ENCODE measurements at places on chromosomes 7 and 10.

DNA sequence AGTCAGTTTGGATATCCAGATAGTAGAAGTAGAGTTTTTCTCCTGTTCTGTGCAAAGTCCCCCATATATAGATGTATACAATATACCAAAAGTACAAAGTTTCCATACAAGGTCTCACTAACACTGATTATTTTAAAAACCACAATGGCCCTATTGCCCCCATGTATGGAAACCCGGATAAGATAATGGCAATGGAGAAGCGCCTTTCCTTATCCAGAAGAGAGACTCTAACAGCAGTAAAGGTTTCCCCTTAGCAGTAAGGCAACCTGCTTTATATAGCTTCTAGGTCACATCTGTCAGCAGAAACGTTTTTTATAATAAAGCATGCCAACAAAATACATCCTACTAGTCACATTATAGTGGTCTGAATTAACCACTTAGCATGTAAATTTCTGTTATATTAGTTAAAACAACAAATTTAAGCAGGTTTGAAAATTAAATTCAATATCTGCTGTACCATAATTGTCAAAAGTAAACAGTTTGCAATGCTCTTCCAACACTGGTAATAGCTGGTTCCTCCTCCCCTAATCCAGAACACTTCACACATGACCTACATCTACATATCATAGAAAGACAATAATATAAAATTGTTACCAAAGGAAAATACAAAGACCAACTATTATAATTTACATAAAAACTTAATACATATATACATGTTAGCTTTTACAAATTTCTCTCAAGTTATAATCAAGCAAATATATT lies 22.4 kb downstream of the USP6NL start:
- no peak for DNase-seq
- no peak overlapping the region for H3K27ac ChIP-seq
- no peaks in the 10 kb centered on the region for H3K4me1 ChIP-seq

GRCh38 chr10:109343293-109343692 lies 580.0 kb downstream of the XPNPEP1 start:
- H3K4me1 ChIP-seq = no peaks in the 10 kb centered on the region
- H3K4me3 ChIP-seq = no peak overlapping the region
- H3K27ac ChIP-seq = no peak overlapping the region
- H3K36me3 ChIP-seq = no peaks in the 10 kb centered on the region

DNA sequence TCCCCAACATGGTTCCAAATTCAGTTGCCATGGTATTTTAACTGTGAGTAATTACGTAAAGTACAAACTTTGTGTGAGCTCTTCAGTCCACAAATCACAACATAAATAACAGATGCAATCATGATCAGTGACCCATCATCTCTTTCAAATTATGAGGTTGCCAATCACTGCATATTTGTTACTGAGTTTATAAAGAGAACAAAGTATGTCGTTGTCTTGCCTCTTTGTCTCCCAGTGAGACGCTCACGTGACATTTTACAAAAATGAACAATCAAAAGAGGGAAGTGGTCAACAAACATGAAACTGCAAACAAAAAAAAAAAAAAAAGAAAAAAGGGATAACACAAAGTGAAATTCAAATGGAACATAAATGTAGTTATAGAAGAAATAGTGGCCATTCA lies 122.7 kb upstream of the PDSS1 start:
- no peak for DNase-seq
- H3K27me3 ChIP-seq = no peaks in the 10 kb centered on the region
- no peak overlapping the region for H3K4me3 ChIP-seq
- H3K4me1 ChIP-seq = no peaks in the 10 kb centered on the region
- no peaks in the 10 kb centered on the region for H3K36me3 ChIP-seq

DNA sequence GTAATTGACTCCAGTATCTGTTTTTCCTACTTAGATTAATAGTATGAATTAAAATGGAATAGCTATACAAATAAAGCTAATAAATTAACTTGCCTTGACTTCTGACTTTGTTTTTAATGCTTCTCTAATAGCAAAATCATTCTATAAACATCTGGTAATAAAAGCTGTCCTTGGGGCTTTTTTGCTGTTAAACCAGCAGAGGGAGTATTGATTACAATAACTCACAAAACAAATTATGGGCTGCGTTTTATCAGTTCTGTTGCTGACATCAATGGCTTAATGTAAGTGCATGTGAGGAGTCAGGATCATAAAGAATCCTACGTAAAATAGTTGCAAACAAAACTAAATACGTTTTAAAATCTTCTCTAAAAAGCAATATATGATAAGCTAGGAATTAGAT lies 667.8 kb downstream of the PCDH15 start:
- no peaks in the 10 kb centered on the region for H3K27me3 ChIP-seq
- no peak for DNase-seq
- H3K27ac ChIP-seq = no peak overlapping the region

DNA sequence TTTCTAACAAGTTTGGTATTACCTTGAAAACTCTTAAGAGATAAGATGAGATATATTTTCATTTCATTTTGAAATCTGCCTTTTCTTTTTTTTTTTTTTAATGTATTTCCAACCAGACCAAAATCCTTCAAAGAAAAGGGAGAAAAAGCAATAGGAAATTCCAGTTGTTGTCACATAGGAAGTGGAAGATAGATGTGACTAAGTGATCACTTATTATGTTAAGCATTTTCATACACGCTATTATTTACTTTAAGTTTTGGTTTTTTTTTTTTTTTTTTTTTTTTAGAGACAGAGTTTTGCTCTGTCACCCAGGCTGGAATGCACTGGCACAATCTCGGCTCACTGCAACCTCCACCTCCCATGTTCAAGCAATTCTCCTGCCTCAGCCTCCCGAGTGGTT lies 197.2 kb upstream of the FRMD4A start:
- no peak for DNase-seq
- no peak overlapping the region for H3K4me3 ChIP-seq
- H3K27ac ChIP-seq = no peak overlapping the region
- no peaks in the 10 kb centered on the region for H3K27me3 ChIP-seq
- H3K4me1 ChIP-seq = no peaks in the 10 kb centered on the region

DNA sequence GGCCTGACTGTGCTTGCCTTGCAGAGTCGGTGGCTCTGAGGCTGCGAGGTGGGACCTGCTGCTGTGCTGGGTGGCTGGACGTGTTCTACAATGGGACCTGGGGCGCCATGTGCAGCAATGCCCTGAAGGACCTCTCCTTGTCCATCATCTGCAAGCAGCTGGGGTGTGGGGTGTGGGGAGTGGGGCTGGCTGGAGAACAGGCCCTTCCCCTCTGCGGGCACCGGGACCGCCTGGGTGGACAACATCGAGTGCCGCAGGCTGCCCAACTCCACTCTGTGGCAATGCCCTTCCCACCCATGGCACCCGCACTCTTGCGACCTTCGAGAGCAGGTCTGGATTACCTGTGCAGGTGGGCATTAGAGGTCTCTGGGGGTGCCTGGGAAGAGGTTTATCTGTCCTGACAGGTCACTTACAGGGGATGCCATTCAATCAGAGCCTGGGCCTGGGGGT lies 10.9 kb downstream of the SCART1 start:
- H3K4me3 ChIP-seq = no peak overlapping the region
- no peaks in the 10 kb centered on the region for H3K4me1 ChIP-seq
- H3K36me3 ChIP-seq = peaks cover 17% of the 10 kb centered on the region
- DNase-seq = no peak
- H3K27me3 ChIP-seq = no peaks in the 10 kb centered on the region

- H3K36me3 ChIP-seq = no peaks in the 10 kb centered on the region
- H3K27me3 ChIP-seq = no peaks in the 10 kb centered on the region
- no peak overlapping the region for H3K4me3 ChIP-seq
- DNase-seq = no peak
- H3K4me1 ChIP-seq = no peaks in the 10 kb centered on the region
Measured at GRCh38 chr10:126001576-126001975, 105.2 kb downstream of the FANK1 start.

DNA sequence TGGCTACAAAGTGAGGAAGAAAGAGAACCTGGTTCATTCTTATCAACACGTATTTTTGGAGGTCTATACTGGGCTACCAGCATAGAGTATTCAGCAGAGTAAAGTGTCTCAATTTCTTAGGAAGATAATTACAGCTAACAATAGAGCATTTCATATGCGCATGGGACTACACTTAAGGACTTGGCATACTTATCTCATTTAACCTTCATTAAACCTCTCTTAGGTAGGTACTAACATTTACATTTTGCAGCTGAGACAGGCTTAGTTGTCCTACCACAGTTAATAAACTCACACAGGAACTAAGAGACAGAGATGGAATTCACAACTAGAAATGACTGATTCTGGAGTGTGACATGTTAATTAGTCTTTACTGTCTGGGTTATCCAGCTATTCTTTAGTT lies 66.6 kb downstream of the NRBF2 start:
- no peak overlapping the region for H3K4me3 ChIP-seq
- no peak for DNase-seq
- peaks cover 14% of the 10 kb centered on the region for H3K4me1 ChIP-seq
- no peaks in the 10 kb centered on the region for H3K27me3 ChIP-seq
- H3K36me3 ChIP-seq = peaks cover 22% of the 10 kb centered on the region

GRCh38 chr10:24307696-24308485 lies 99.0 kb downstream of the KIAA1217 start:
- no peak for DNase-seq
- H3K27ac ChIP-seq = no peak overlapping the region
- H3K27me3 ChIP-seq = no peaks in the 10 kb centered on the region

DNA sequence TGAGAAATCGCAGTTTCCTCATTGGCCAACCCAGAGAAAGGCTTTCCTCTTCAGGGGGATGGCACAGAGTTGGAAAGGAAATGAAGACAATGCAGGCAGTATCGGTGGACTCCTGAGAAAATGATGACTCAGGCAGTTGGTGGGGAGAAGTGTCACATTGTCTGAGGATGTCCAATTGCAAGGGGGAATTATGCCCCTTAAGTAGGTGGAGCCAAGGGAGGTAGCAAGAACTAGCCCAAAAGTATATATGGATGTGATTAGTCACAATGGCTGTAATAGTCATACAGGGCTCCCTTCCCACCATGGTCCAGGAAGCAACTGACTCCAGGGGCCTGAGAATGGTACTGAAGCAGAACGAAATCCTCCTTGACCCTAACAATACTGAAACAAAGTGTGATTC lies 58.3 kb upstream of the EGFR start:
- H3K27ac ChIP-seq = no peak overlapping the region
- no peak for DNase-seq
- H3K27me3 ChIP-seq = no peaks in the 10 kb centered on the region
- H3K4me3 ChIP-seq = no peak overlapping the region
- H3K4me1 ChIP-seq = peaks cover 5% of the 10 kb centered on the region

DNA sequence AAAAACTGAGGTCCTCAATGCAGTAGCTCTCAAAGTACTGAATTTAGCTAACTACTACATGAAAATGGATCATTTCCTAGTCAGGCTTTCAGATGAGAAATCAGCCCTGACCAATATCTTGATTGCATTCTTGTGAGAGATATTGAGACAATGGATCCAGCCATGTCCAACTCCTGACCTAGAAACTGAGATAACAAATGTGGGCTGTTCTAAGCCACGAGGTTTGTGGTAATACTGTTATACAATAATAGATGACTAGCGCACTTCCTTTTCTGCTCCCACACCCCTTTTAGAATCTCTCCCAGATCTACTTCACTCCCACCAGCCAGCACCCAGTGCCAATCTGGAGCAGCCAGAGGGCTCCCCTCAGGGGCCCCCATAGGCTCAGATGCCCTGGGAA lies 209.3 kb upstream of the KMT2E start:
- DNase-seq = no peak
- no peaks in the 10 kb centered on the region for H3K36me3 ChIP-seq
- no peaks in the 10 kb centered on the region for H3K4me1 ChIP-seq
- H3K4me3 ChIP-seq = no peak overlapping the region
- H3K27me3 ChIP-seq = no peaks in the 10 kb centered on the region
- H3K27ac ChIP-seq = no peak overlapping the region

GRCh38 chr10:85448716-85449115 lies 917.9 kb downstream of the GRID1 start:
- no peak for DNase-seq
- no peaks in the 10 kb centered on the region for H3K27me3 ChIP-seq
- no peak overlapping the region for H3K27ac ChIP-seq
- no peaks in the 10 kb centered on the region for H3K36me3 ChIP-seq
- H3K4me1 ChIP-seq = no peaks in the 10 kb centered on the region

DNA sequence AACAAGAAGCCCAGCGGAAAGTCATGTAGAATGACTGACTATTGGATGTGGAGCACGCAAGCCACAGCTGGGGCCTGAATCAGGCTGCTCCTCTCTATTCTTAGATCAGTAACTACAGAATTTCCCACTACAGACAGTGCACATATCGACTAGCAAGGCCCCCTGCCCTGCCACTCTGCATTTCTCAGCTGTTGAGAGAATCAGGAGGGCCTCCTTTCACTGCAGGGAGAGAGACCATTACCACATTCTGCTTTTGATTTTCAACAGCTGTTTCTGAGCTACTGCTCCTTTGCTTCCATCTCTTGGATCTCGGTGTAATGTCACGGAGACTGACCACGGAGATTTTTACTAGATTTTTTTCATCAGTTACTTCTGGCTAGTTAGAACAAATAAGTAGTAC lies 73.8 kb downstream of the PON1 start:
- H3K4me1 ChIP-seq = no peaks in the 10 kb centered on the region
- H3K4me3 ChIP-seq = no peak overlapping the region
- no peak overlapping the region for H3K27ac ChIP-seq
- no peaks in the 10 kb centered on the region for H3K36me3 ChIP-seq
- no peaks in the 10 kb centered on the region for H3K27me3 ChIP-seq

GRCh38 chr7:50650057-50650664 lies 85.0 kb upstream of the DDC start:
- no peak overlapping the region for H3K27ac ChIP-seq
- H3K4me3 ChIP-seq = no peak overlapping the region

DNA sequence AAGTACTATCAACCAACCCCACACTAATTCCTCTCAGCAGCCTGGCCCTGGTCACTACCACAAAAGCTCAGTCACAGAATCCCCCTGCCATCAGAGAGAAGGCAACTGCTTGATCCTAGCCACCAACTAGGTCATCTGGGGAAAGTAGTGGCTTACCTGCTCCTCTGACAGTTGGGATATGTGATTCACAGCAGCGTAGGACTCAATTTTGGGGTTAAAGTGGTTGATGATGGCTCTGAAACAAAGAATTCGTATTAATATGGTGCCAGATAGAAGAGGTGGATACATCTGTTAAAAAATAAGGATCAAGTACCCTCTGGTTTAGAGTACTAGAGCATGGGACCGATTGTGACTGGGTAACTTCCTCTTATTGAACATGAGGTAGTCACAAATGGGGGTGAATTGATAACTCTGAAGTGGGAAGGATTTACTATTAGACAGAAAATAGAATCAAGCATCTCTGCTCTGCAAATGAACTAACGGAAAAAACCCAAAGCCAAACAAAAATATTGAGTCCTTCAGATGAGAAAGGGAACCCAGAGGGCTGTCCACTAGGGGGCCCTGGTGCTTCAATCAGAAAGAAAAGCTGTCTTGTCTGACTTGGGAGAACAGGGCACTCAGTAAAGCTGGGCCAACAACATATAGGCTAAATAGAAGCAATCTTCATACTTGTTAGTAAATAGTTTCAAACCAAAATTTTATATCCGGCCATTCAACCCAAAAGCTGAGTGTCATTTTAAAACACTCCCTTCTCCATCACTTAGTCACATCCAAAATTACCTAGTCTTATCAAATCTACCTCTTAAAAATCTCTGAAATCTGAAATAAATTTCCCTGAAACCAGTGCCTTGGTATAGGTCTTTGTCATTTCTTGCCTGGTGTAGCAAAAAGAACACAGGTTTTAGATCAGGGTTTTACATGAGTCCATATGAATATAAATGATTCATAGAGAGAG lies 45.9 kb upstream of the KCNIP2 start:
- no peaks in the 10 kb centered on the region for H3K4me1 ChIP-seq
- H3K4me3 ChIP-seq = no peak overlapping the region
- no peaks in the 10 kb centered on the region for H3K27me3 ChIP-seq
- peak; percentile 75 for DNase-seq
